Ovary (tissue), 10 donors: ENCODE measurements at places on chromosomes 16 and 17. TPM values are rescaled to one million over a fixed set of nuclear protein-coding genes. Genes with fewer than 3 reads are reported as not detected.

Gene SECTM1
- 2.1 TPM for polyA plus RNA-seq

Gene ASPSCR1
- 24.3 TPM for polyA plus RNA-seq

Gene CCL3
- polyA plus RNA-seq = 3.7 TPM

Gene SCIMP
- 8.3 TPM for polyA plus RNA-seq

Gene CNGB1
- polyA plus RNA-seq = not detected

Gene HEATR9
- 0.18 TPM for polyA plus RNA-seq

Gene SLC7A6
- polyA plus RNA-seq = 3.1 TPM

DNA sequence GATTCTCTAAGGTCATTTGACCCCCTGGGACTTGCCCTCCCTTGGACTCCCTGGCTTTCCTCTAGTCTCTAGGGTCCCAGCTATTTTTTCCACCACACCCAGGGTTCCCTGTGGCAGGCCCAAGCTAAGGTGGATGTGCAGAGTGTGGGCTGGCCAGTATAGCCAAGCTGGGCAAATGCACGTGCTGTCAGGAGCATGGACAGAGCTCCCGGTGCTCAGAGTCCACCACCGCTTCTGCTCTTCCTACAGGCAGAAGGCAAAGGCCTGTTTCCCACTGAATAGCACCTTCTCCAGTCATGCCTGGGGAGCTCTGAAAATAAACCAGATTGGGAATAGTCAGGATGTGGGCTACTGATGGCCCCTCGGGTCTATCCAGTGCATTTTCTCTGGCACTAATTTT, 53.3 kb downstream of the GNAO1 start:
- DNase-seq = no peak

GRCh38 chr16:66926961-66927436, 1.7 kb upstream of the RRAD start:
- DNase-seq = no peak

DNA sequence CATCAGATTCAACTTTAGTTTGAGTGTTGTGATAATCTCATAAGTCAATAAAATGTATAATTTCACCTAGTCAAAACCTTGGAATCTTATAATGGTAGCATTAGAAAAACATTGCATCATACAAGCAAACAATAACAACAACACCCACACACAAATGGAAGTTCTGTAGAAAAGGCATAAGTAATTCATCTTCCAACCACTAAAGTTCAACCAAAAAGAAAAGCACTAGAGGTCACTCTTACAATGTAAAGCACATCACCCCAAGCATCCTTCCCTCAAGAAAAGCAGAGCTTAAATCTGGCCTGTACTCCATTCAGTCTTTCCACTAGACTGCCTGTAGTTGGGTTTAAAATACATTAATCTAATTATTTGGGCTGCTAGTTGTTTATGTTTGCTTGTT, 1.8 kb downstream of the CNTNAP4 start:
- no peak for DNase-seq

DNA sequence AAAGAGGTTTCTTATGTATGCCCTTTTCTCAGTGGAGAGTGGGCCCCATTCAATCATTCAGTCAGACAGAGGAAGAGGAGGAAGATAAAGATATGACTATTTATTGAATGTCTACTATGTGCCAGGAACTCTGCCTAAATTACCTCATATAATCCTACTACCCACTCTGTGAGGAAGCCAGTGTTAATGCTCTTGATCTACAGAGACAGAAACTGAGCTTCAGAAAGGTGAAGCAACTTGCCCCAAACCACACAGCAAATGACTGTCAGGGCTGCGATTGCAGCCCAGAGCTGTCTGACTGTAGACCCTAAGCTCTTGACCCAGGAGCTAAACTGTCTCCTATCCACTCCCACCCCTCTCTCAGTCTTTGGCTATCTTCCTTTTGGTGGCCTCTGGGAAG, 8.4 kb downstream of the SRCIN1 start:
- no peak for DNase-seq

GRCh38 chr17:40209404-40210093, 9.6 kb upstream of the WIPF2 start:
- no peak for DNase-seq

DNA sequence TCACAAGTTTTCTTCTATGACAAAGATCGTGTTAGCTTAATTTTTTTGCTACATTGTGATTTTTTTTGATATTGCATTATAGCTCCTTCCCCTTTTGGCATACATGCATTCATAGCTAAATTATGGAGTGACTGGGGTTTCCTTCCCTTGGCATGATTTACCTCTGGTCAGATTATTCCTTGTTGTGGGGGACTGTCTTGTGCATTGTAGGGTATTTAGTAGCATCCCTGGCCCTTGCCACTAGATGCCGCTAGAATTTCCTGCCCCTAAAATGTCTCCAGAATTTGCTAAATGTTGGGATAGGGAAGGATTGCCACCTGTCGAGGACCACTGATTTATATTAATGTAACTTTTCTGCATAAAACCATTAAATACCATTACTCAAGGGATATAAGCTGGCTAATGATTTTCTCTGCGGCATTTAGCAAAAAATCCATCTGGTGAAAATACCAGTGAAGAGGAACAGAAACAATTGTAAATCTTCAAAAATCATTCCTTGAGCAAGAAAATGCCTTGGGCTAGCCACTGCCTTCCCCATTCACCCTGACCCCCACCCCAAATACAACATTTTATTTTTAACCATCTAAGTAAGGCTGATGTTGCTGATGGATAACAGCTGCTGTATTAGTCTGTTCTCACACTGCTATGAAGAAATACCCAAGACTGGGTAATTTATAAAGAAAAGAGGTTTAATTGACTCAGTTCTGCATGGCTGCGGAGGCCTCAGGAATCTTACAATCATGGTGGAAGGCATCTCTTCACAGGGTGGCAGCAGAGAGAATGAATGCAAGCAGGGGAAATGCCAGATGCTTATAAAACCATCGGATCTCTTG, 195.2 kb downstream of the MAP2K6 start:
- DNase-seq = no peak

GRCh38 chr16:24983561-24983960, 31.6 kb downstream of the ARHGAP17 start:
- no peak for DNase-seq

DNA sequence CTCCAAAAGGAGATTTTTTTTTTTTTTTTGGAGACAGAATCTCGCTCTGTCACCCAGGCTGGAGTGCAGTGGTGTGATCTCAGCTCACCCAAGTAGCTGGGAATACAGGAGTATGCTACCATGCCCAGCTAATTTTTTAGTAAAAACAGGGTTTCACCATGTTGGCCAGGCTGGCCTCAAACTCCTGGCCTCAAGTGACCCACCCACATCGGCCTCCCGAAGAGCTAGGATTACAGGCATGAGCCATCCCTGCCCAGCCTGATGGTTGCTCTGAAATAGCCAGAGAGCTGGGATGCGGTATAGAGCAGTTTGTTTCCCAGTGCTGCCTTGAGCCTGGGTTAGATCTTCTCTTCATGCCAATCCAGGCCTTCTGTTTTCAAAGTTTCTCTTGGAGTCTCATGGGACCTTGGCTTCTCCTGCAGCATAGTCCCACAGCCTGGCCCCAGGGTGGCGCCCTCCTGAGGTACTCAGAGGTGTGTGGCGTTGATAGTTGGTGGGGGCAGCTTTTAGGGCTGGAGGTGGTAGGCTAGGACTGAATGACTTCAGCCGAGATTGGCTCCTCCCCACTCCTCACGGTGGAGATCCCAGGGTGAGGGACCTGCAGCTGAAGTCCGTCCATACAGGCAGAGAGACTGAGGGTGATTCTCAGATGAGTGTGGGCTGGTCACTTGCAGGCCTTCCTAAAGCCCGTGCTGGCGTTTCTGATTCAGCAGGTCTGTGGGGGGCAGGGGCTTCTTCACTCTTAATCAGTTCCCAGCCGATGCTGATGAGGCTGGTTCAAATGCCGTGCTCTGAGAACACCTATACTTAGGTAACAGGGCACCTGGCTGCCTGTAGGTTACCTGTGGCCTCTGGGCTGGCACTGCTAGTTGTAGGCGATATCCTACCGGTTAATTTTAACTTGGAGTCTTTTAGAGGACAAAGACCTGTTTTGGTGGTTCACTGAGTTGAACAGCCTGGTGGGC, 52.0 kb downstream of the TNFRSF13B start:
- no peak for DNase-seq
